Brain pericyte (primary cell): ENCODE measurements at places on chromosomes 5 and 9.
A peak's percentile ranks its signal among the peaks of the same experiment; 100 is the strongest.

GRCh38 chr5:153796527-153796926 lies 242.2 kb downstream of the FAM114A2 start:
- no peak for DNase-seq

- DNase-seq, result no peak
These were observed 444.8 kb downstream of the TLR4 start for GRCh38 chr9:118148990-118149389.

- no peak for DNase-seq
These were observed 1.9 kb downstream of the C6 start for GRCh38 chr5:41211417-41211816.

GRCh38 chr9:73219985-73220626 lies 68.4 kb downstream of the ANXA1 start:
- no peak for DNase-seq

GRCh38 chr5:124341066-124341858 lies 405.2 kb downstream of the ZNF608 start:
- no peak for DNase-seq

DNA sequence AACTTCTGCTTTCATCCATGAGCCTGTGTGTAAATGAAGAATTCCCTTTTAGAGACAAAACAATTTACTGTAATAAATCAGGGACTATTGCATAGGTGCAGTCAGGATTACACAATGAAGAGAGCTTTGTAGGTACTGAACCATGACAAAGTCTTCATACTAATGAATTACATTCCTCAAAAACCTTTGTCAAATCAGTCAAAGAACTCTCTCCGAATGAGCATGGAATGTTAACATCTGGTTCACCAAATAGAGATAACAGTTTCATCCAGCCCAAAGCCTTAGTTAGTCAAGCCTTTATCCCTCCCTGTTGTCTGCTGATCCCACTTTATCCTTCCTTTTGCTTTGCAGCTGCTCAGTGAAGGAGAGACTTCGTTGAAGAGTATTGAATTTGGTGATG lies 62.9 kb upstream of the DMRTA1 start:
- DNase-seq, result no peak

- no peak for DNase-seq
These were observed 5.9 kb upstream of the AHRR start for GRCh38 chr5:315488-316209.

DNA sequence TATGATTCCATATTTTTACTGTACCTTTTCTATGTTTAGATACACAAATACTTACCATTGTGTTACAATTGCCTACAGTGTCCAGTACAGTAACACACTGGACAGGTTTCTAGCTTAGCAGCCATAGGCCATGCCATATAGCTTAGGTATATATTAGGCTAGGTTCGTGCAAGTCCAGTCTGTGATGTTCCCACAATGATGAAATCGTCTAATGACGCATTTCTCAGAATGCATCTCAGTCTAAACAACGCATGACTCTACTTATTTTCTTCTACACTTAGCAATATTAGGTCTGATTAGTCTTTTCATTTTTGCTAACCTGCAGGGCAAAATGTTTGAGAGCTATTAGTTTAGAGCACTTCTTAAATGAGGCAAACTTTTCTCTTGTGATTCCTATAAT lies 22.7 kb downstream of the OR2S2 start:
- DNase-seq, result no peak

- DNase-seq, result no peak
These were observed 8.5 kb upstream of the EGFLAM start for GRCh38 chr5:38249812-38250211.

DNA sequence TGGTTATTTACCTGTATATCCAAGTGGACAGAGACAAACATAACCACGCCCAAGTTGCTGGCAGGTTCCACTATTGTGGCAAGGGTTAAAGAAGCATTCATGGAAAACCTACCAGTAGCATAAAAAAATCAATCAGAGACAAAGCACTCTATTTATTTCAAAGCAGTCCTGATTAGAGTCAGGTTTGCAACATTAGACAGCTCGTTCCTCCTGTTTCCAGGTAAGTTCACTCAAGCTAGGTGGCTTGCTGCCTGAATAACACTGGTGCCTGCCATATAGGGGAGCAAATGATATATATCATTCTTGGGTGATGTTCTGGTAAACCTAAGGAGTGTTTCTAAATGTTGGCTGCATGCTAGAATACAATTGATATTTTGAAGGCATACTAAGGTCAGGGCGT lies 119.6 kb upstream of the TXNDC8 start:
- no peak for DNase-seq

DNA sequence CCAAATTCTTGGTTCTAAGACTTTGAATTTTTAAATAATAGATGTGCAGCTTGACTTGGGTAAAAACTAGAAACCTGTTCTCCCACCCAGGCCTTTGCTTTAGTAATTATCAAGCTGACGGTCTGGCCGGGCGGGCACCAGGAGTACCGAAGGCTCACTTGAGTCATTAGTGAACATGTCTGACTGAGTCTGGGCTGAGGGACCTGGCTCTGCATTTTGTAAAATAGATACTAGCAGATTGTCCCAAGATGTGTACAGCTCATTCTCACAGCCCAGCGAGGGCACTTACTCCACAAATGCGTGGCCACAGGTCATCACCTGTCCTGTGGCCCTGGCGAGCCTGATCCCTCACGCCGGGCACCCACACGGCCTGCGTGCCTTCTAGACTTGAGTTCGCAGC lies 216.2 kb downstream of the FANCC start:
- no peak for DNase-seq

GRCh38 chr9:134593286-134594077 lies 48.1 kb upstream of the COL5A1 start:
- DNase-seq, result no peak

DNA sequence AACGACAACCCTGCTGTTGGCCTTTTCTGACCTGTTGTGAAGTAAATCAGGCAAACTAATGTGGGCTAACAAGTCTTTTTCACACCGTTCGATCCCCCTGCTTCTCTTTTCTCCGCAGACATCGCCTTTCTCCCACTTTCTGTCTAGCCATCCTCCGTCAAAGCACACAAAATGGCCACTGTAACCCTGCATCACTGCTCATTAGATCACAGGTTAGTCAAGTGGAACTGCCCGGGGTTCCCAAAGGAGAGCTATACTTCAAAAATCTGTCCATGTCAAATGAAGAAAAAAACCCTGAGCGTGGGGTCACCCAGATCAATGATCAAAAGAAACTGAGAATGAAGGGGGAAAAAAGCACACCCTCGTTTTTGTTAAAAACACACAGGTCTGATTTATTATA lies 212.1 kb downstream of the ARL15 start:
- DNase-seq, result no peak

DNA sequence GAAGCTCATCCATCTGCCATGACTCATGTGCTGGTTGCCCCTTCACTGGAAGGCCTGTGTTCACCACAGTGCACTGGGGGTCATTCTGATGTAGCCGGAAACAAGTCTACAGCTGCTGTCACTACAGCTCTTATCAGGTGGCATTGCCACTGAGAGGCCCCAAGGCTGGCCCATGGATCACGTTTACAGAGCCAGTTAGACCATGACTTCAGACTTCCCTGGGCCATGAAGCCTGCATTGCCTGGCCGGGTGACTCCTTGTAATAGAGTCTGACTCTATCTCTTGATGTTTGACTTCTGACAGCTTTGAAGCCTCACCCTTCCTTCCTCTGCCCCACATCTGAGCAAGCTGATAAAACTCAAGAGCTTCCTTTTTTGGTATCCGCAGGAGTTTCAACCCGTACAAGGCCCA lies 473.5 kb upstream of the DAP start:
- no peak for DNase-seq

- no peak for DNase-seq
These were observed 109.8 kb upstream of the IFNK start for GRCh38 chr9:27414220-27414761.

GRCh38 chr5:17079562-17079961 lies 137.9 kb upstream of the BASP1 start:
- DNase-seq, result no peak

DNA sequence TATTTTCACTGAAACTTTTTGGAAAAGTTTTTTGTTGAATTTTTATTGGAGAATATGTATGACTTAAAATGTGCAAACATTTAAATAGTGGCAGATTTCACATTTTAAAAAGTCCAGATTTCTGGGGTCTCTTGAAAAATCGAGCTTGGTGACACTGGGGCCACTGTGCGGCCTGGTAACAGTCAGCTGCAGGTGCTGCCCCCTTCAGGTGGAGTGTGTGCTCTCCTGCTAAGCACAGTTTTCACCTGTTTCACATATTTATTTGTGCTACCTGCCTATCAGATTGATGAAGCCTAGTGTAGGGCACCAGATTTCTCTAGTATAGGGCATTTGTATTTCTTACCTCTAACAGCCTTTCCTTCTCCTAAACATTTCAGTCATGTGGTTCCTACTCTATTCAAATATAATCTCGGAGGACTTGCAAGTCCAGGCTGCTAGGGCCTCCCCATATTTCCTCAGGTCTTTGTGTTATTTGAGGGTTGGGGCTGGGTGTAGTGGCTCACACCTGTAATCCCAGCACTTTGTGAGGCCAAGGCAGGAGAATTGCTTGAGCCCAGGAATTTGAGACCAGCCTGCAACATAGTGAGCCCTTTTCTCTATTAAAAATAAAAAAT lies 95.8 kb upstream of the KLF9 start:
- no peak for DNase-seq

- peak; percentile 70 for DNase-seq
These were observed 13.9 kb downstream of the NINJ1 start for GRCh38 chr9:93119953-93120845.
